B cell (primary cell): ENCODE measurements at places on chromosomes 2 and 18. TPM values are rescaled to one million over a fixed set of nuclear protein-coding genes. Genes with fewer than 3 reads are reported as not detected.

The FBLN7 gene
- polyA plus RNA-seq, result 0.13 and 0.46 TPM in 2 replicates

The SPEG gene
- 0.03 and 0.95 TPM in 2 replicates for polyA plus RNA-seq

The GAL3ST2 gene
- 0.10 and 0.30 TPM in 2 replicates for polyA plus RNA-seq

The SERPINB11 gene
- not detected in 2 replicates for polyA plus RNA-seq

The RAMP1 gene
- polyA plus RNA-seq, result 0.37 TPM in 1 of 2 replicates, not detected in the other

The TMEM178A gene
- 0.69 and 1.4 TPM in 2 replicates for polyA plus RNA-seq

The CYP26B1 gene
- not detected in 2 replicates for polyA plus RNA-seq

GRCh38 chr2:223762853-223763252 lies 74.5 kb downstream of the AP1S3 start:
- DNase-seq, result no peak

GRCh38 chr2:120538691-120539423 lies 192.9 kb downstream of the INHBB start:
- DNase-seq, result no peak

- no peak for DNase-seq
These were observed 127.7 kb downstream of the RNF152 start for GRCh38 chr18:61765097-61765496.

DNA sequence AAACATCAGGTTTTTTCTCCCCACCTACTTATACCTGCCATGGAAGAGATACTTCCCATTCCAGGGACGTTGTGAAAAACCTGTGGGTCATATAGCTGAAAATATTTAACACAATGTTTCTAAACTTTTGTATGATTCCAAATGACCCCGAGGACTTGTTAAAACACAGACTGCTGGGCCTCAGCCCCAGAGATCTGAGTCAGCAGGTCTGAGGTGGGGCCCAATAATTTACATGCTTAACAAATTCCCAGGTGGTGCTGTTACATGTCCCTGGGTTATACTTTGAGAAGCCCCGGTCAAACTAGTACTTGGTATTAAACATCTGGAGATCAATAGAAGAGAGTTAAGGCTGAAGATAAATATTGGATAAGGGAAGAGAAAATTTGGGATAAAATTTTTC lies 71.4 kb upstream of the FRZB start:
- no peak for DNase-seq

DNA sequence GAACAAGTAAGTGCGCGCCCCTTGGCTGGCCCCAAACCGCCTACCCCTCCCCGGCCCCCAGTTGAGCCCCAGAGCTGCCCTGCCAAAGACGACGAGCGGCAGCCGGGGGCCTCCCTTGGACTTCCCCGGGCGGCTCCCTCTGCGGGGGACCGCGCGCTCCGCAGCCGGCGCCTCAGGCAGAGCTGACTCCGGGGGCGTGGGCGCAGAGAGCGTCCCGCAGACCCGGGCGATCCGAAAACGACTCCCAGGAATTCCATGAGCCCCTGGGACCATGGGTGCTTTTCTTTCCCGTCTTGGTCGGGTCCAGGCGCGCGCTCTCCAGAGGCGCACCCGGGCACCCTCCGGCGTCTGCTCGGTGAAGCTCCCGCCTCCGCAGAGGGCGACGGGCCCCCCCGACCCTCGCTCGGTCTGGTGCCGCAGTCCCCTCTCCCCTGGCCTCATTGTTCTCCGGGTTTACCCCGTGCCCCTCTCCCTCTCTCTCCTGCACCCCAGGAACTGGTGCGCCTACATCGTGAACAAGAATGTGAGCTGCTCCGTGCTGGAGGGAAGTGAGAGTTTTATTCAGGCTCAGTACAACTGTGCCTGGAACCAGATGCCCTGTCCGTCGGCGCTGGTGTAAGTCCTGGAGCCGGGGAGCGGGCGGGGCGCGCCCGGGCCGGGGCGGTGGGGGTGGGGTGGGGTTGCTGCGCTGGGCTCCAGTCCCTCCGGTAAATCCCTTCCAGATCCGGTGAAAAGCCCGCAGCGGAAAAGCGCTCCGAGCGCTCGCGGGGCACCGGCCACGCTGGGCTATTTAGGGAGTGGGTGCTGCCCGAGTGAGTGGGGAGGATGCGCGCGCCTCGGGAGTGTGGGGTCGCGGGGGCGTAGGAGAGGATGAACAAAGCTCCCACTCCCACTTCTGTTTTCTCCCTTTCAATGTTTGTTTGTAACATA lies 776 bp downstream of the EMILIN2 start:
- DNase-seq, result peak; percentile 71

- no peak for DNase-seq
These were observed 1041.2 kb downstream of the DPP10 start for GRCh38 chr2:115483666-115484065.

- no peak for DNase-seq
These were observed 84.9 kb upstream of the ZFP36L2 start for GRCh38 chr2:43311276-43311675.

DNA sequence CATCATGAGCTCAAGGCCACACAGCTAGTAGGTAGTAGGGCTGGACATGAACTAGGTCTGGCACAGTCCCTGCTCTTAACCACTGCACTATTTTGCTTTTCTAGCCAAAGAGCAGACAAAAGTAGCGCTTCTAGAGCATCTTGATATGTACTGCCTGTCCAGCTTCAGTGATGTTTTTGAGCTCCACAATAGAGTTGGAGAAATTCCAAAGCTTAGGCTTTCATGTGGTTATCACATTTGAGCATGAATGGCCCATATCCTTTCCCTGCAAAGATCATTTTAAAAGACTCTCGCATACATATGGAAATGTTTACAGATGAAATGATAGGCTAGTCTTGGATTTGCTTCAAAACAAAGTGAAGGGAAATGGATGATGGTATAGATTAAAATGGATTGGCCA lies 128.7 kb downstream of the MAP3K20 start:
- DNase-seq, result no peak

DNA sequence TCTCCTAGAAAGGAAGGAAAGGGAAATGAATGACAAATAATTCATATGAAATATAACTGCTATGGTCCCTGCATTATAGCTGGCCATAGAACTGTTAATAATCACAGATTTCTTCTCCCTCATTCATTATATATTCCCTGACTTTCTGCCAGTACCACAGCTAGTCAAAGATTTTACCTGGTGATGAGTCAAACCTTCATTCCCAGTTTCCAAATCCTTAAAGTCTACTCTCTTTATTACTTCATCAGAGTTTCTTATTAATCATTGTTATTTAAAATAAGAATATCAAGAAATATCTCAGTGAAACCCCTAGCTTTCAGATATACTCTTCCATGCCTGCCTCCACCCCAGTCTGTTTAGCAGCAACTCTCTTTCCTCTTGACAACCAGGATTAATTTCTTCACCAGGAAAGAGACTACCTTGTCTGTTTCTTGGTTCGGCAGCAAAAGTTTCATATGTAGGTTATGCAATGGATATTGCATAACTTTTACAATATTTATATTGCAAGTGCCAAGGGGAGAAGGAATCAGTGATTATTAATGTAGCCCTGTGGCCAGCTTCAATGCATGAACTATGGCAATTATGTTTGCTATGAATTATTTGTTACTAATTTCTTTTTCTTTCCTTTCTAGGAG lies 533.8 kb downstream of the FBXO15 start:
- DNase-seq, result no peak

GRCh38 chr2:131105950-131106801 lies 1.0 kb downstream of the PLEKHB2 start:
- DNase-seq, result peak; percentile 52

DNA sequence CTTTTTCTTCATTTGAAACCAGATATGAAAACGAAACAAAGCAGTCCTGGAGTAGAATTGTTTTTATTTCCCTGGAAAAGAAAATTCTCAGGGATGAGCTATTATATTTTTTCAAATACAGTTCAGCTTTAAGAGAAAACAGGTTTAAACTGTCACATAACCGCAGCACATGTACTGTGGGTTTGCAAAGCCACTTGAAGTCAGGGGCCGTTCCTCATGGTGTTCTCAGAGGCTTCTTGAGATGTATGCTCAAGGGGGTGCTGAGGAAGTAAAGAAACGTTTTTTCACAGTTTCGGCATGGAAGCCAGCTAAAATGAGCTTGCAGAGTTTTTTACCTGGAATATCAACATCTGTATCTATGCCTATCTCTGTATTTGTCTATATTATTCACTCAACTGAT lies 225.3 kb downstream of the MC4R start:
- no peak for DNase-seq

GRCh38 chr2:48781366-48781765 lies 25.8 kb upstream of the LHCGR start:
- DNase-seq, result no peak

DNA sequence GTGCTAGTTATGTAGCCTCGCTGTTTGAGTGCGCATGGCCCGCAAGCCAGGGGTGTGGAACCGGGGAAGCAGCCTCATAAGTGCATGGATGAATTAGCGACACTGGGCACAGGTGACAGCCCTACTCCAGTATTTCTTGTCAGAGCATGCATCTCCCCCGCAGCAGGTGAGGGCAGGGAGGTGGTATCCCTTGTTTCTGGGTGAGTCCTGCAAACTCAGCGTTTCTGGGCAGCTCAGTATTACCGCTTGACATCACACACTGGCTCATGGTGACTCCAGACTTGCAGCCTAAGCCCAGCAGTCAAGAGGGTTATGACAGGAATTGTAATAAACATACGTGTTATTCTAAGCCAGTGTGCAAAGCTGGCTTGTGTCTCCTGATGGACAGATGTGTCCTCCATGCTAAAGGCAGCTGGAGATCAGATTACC lies 2.5 kb downstream of the CABLES1 start:
- no peak for DNase-seq

DNA sequence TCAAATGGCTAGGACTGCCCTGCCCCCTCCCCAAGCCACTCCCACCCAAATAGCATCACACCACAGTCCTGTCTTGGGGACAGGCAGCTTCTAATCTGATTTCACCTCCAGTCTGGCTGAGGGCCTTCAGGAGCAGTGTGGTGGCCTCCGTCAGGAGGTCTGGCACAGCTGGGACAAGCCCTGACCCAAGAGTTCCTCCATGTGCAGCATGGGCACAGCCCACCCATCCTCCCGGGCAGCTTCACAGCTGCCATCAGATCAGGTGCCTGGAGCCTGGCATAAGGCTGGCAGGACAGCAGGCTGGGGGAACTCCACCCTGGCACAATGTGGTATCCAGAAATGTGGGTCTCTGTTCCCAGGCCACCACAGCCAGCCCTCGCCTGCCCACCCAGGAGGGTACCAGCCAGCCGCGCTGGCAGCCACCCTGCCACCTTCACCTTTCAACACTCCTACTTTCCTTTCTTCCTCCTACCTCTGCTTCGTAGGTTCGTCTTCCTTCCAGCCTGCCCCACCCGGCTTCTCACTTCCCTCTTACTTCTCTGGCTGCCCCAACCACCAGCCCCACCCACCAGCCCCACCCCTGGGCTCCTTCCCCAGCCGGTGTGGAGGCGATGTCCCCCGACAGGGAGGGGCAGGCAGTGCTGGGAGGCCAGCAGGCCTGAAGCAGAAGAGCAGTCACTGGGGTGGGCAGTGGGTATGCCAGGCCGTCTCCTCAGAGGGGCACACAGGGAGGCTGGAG lies at the start of gene CAPG:
CAPG (minus strand) TSS at position 522 of the 739 bp plus-strand sequence. CDS start 8,221 bp downstream, outside the sequence.
- DNase-seq, result peak; percentile 82

- no peak for DNase-seq
These were observed 52.8 kb downstream of the IKZF2 start for GRCh38 chr2:213098612-213099011.

DNA sequence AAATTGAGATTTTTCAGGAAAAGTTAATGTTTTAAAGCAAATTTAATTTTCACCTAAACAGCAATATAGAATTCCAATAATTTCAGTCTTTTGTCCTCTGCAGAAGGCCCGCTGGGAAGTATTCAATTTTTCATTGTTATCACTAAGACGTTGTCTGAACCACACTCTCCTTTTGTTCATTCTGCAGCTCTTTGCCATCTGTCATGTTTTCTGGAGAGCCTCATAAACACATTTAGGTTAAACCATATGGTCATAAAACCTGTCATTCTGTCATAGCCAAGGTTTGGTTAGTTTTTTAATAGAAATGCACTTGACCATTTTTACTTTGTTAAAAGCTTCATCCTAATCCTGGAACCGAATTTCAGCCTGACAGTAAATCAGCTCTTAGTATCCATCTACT lies 54.0 kb upstream of the PGAP1 start:
- no peak for DNase-seq

- DNase-seq, result no peak
These were observed 99.9 kb downstream of the DYM start for GRCh38 chr18:49360582-49360981.

DNA sequence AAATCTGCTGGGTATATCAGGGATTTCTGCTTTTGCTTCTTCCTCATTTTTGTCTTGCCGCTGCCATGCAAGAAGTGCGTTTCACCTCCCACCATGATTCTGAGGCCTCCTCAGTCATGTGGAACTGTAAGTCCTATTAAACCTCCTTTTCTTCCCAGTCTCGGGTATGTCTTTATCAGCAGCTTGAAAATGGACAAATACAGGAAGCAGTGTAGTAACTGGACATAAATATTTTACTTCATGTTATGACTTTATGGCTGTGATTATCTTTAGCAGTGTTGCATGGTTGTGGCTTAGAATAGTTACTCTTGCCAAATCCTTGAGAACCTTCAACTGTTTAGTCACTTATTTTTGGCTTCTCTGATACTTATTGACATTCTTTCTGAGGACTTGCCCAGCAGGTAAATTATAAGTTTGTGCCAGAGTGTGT lies 66.2 kb upstream of the DLX2 start:
- no peak for DNase-seq

- DNase-seq, result no peak
These were observed 169.1 kb downstream of the ATAD2B start for GRCh38 chr2:23757686-23758433.

DNA sequence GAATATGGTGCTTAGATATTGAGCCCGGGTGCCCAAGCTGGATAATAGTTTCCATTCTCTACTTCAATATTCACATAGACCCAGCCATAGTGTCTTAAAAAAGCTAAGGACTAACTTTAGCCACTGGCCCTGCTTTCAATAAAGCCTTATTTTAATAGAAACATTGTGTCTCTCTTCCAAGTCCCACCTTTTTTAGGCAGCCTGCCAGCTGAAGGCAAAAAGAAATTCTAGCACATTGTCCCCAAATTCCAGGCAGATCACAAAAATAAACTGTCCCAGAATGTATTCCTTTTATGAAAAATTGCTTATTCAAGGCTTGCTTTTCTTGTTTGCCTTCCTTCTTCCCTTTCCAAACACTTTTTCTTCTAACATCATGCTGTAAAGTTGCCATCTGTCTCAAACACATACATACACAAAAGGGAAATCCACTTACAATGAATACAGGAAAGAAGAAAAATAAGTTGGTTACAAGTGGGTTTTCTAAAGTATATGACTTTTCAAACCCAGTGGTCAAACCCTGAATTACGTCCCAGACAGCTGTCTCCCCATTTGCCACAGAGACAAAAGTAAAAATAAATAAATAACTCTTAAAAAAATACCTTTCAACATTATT lies 778.5 kb downstream of the BCL11A start:
- DNase-seq, result no peak

- DNase-seq, result no peak
These were observed 339.8 kb upstream of the CDH7 start for GRCh38 chr18:65411061-65411460.

DNA sequence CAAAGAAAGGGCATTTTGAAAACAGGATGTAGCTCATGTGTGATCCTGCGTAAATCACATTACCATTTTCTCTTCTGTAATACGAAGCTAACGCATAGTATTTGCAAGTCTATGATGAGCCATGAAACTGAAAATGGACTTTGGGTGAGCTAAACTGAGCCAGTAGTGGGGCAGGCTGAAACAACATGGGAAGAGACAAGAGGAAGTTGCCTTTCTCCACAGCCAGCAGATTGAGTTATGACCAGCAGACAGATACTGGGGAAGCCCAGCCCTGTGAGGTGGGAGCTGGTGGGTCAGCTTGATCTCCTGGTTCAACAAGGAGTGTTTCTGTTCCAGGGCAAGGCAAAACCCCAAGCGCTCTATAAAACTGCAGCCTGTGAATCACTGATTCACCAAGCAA lies 11.8 kb downstream of the CYRIA start:
- peak; percentile 78 for DNase-seq

- DNase-seq, result no peak
These were observed 27.0 kb upstream of the LPIN1 start for GRCh38 chr2:11719230-11719977.

GRCh38 chr2:234438305-234438977 lies 58.4 kb downstream of the ARL4C start:
- DNase-seq, result peak; percentile 49
